Stimulated activated CD4-positive, alpha-beta T cell treated with anti-CD3 and anti-CD28 coated beads, Interleukin-15, amount 100 ng/mL, for 1 hour (primary cell): ENCODE measurements at places on chromosomes 6 and 20.

GRCh38 chr6:52739627-52740026 lies 23.6 kb downstream of the GSTA2 start:
- DNase-seq, result no peak

- DNase-seq, result no peak
These were observed 9.9 kb upstream of the MMP9 start for GRCh38 chr20:45998761-45999160.

GRCh38 chr20:58586565-58587093 lies 64.5 kb upstream of the STX16 start:
- no peak for DNase-seq

DNA sequence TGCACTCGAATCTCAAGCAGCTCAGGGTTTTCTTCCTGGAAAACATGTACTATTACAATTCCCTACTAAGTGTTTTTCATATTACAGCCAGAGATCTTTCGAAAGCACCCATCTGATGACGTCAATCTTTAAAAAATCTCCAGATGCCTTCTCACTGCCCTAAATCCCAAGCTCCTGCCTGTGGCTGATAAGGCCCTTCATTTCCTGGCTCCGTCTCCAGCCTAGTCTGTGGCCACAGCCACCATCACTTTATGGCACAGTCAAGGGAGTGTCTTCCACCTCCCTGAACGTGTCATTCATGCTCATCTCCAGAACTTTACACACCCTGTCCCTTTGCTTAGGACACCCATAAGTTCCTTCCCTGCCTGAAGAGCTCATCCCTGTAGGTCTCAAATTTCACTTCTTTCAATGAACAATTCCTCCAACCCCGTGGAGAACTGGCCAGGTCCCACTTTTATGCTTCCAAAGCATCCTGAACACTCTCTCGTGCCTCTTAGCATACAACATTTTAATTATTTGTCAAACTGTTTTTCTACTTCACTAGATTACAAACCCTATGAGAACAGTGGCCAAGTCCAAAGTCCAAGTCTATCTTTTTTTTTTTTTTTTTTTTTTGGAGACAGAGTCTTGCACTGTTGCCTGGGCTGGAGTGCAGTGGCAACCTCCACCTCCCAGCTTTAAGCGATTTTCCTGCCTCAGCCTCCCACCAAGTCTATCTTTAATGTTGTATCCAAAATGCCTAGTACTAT lies 106.1 kb upstream of the AGPAT4 start:
- no peak for DNase-seq

- no peak for DNase-seq
These were observed 140.2 kb upstream of the AHI1 start for GRCh38 chr6:135637701-135638100.

DNA sequence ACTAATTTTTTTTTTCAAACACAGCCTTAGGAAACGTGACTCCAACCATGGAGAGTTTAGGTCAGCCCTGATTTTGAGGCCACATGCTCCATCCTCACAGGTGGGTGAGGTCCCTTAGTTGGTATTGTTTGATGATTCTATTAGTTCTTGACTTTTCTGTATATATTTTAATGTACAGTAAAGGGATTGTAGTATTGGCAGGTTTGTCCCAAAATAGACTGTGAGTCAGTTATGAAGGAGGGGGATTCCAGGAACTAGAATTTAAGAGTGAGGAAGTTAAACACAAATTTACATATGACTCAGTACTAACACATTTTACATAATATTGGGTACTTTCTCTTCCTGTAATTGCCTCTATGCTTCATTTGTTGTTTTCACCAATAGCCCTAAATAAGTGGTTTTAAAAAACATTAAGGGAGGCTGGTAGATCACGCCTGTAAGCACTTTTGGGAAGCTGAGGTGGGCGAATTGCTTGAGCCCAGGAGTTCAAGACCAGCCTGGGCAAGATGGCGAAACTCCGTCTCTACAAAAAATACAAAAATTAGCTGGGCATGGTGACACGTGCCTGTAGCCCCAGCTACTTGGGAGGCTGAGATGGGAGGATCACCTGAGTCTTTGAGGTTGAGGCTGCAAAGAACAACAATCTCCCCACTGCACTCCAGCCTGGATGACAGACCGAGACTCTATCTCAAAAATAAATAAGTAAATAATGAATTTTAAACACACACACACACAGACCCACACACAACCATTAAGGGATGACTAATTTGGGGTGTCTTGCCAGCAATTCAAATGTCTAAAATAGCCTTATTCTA lies 81.8 kb downstream of the SGK1 start:
- no peak for DNase-seq

GRCh38 chr20:38272961-38273360 lies 12.4 kb upstream of the KIAA1755 start:
- no peak for DNase-seq
